ENCODE measurements at places on chromosomes 4 and X. TPM values are rescaled to one million over a fixed set of nuclear protein-coding genes. Genes with fewer than 3 reads are reported as not detected.

Gene HMX1
- not detected for total RNA-seq

Gene EDA
- total RNA-seq = 0.08 TPM

Gene XAGE1A
- total RNA-seq = not detected

Gene UGT2B17
- not detected for total RNA-seq

Gene TCEAL2
- not detected for total RNA-seq

Gene F8A3
- 4.2 TPM for total RNA-seq

Gene RS1
- not detected for total RNA-seq

Gene IGSF1
- not detected for total RNA-seq

Gene TCP11X2
- not detected for total RNA-seq

Gene CDKL5
- 1.5 TPM for total RNA-seq

Gene COPS4
- 28.2 TPM for total RNA-seq

All from natural killer cell treated with Interleukin-12 subunit alpha and Interleukin-12 subunit beta and Interleukin-15 and Interleukin-18, amount 100 ng/mL, for 72 hours (primary cell).